CD4-positive, alpha-beta T cell treated with Interleukin-15 for 1 hour (primary cell): ENCODE measurements at places on chromosomes 13 and 19.

- DNase-seq, result no peak
Measured at GRCh38 chr13:41813426-41813825, 147.5 kb downstream of the VWA8 start.

- peak; percentile 77 for DNase-seq
Measured at GRCh38 chr19:10408511-10409283, 5.4 kb upstream of the CDC37 start.

DNA sequence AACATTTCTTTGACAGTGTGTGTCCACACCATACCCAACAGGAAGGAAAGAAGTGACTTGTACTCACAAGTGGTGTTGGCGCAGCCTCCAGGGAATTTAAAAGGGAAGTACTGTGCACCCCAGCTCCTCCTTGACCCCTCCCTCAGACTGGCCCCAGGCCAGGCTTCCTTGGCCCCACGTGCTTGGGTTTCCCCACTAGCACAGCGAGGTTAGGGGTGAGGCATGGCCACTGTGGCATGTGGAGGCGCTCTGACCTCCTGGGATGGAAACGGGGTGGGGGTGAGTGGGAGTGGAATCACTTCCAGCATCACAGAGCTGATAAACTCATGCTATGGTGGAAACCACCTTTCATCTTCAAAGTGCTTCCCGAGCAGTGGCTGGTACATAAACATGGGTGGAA, 168.6 kb downstream of the ZNF536 start:
- no peak for DNase-seq

DNA sequence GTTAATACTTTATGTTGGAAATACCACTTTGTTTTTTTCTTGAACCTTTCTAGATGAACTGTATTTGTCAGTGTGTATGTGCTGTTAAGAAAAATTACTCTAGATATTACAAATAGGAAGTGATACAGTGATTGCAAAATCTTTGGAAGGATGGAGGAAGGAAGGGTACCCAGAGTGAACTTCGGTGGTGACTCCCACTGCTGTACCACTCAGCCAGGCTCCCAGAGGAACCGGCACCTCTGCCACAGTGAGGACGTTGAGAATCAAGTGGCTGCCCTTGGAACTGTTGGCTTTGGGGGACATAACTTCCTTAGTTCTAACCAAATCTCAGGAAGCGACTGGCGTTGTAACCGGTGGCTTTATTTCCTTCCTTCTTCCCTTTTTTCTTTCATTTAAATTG, 184.7 kb downstream of the PCCA start:
- no peak for DNase-seq

GRCh38 chr13:52736891-52737290, 2.7 kb downstream of the CNMD start:
- DNase-seq, result no peak

GRCh38 chr13:42041684-42042035, 6.8 kb upstream of the DGKH start:
- DNase-seq, result no peak

GRCh38 chr19:56877069-56877715, 36.7 kb upstream of the PEG3 start:
- DNase-seq, result no peak

DNA sequence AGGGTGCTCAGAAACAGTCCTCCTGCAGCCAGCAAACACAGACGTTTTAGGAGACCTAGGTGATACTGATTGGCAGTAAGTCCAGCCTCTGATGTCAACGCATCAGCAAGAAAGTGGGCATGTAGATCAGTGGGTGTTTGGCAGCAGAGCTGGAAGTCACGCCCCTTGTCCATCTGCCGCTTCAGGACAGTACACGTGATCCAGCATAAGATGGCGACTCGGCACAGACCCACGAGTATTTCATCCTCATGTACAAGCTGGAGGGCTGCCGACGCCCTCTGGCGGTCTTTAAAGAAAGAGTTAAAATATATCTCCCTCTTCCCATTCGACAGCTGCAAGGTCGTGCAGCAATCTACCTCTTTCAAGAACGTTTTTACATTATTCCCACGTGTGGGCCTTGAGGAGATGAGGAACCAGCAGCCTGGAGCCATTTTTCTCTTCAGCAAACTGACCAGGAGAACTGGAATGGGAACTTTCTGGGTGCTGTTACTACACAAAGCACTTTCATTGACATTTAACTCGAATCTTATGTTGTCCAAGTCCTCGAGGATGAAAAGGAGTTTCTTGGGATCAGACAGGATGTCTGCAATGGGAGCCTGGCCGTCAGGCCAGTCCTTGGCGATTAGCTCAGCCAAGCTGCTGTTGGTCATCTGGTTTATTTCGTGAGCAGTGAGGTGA, 22.3 kb downstream of the NLRP11 start:
- DNase-seq, result peak; percentile 53

DNA sequence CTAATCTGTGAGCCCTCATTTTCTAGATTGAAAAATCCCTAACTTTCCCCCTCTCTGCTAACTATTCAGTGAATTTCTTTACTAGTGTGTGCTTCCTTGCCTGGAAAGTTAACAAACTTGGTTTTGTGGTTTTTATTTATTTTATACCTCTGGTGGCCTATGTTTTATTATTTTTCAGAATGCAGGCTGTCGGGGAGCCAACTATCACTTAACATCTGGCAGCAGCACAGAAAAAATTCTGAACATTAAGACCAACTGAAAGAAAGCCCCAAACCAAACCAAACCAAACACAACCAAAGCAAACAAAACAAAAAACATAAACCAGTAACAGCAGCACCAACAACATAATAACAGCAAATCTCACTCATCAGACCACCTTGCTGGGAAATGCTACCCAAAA, 109.0 kb upstream of the KL start:
- no peak for DNase-seq

GRCh38 chr13:41460074-41460465, 2.7 kb downstream of the RGCC start:
- DNase-seq, result no peak

DNA sequence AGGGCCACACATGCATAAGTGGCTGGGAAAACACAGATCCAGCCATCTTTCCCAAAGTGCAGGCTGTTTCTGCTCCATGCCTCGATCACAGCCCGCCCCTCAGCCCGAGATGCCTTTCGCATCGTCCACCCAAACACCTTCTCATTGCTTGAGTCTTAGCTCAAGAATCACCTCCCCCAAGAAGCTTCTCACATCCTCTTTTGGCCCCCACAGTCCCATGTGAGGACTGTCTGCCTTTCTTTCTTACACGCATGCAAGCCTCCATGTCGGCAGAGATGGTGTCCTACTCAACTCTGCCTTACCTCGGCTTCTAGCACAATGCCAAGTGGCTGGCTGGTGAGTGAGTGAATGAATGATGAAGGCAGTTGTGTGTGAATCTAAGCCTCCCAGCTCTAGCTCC, 18.1 kb upstream of the GSX1 start:
- no peak for DNase-seq

DNA sequence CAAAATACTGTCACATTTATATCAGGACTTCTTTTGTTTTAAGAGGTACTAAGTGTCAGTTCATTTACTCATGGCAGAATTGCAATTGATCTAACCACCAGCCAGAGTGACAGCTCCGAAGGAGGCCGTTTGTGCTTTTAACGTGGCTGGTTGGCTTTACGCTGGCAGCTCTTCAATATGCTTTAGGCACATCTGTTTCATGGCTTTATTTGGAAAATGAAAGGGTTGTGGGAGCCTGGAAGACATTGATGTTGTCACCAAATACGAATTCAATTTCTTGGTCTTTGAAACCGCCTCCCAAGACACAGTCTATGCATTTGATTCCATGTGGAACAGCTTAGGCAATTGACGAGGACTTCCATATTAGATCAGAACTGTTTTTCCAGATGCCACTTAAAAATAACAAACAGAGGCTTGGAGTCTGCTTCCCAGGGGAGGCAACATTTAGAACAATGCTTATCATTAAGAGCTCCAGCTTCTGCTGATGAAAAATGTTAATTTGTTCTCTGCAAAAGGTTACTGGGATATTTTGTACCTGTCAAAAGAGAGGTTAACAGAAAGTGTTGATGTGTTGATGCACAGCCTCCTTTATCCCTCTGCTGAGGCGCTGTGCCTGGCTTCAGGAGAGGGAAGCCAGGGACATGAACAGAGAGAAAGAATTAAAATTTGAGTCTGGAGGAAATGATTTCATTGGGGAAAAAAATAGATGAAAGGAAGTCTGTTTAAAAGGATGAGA, 64.0 kb upstream of the TNFRSF19 start:
- DNase-seq, result no peak

DNA sequence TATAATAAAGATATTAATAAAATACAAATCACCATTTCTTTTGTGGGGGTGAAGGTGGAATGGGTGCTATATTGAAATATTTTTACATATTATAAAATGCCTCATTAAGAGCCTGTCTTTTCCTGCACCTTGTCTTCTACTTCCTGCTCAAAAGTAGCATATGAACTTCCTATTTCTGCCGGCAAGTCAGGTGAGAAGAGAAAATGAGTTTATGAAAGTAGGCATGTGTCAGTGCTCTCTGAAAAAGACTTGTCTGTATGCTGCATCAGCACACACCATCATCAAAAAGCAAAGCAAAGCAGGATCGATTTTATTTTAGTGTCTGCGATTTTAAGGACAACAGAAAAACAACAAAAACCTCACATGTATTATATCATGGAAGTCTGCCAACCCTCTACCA, 114.2 kb downstream of the RAP2A start:
- DNase-seq, result no peak

GRCh38 chr19:32581705-32582179, 752 bp downstream of the PDCD5 start:
- no peak for DNase-seq

- DNase-seq, result no peak
Measured at GRCh38 chr13:27523346-27524073, 73.1 kb upstream of the MTIF3 start.

DNA sequence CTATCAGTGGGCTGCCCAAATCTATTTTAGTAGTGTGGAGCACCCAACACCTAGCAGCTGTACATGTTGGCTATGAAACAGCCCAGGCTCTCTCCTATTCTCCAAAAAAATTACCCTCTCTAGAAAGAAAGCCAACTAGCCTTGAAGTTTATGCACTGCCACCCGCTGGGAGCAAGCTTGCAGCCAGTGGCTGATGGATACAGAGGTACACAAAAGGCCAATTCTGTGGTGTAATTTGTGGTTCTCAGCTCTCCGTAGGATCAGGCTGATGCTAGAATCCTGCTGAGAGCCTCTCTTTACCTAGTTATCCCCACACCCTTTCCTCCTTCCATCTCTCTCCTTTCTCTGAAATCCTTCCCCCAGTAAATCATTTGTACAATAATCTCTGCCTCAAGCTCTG, 1120.7 kb downstream of the DIAPH3 start:
- DNase-seq, result no peak

DNA sequence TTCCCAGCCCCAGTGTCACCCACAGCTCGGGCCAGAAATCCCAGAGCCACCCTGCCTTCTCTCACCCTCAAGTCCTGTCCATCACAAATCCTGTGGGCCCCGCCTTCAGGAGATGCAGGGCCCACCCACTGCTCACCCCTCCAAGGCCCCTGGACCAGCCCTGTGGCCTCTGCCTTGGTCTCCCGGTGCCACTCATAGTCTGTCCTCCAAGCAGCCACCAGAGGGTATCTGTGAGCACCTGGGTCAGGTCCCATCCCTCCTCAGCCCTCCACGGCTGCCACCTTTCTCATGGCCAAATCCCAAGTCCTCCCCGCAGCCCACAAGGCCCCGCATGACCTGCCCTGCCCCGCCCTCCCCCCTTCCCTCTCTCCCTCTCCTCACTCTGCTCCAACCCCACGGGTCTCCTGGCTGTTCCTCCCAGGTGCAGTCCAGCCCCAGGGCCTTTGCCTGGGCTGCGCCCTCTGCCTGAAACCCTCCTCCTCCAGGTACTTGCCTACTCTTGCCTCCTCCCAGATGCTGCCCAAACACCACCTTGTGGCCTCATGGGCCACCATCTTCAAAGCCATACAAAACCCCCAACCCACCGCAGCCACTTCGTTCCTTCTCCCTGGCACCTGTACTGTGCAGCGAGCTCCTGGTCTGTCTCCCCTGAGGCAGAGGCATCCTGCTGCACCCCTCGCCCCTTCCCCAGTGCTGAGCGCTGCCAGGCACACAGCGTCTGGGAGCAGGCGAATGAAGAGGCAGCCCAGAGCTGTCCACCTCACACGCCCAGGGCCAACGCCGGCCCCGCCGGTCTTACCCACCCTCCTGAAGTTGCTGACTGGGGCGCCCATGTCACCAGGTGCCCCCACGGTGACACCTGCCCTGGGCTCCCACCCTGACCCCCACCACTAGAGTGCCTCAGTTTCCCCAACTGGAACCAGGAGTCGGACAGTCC, 13.2 kb upstream of the UQCR11 start:
- DNase-seq, result peak; percentile 29
